Cerebellum (tissue), 4 donors: ENCODE measurements at places on chromosomes 4 and X. TPM values are rescaled to one million over a fixed set of nuclear protein-coding genes. Genes with fewer than 3 reads are reported as not detected.

- DNase-seq, result no peak
Observed at GRCh38 chr4:59904331-59904730, 1295.8 kb upstream of the ADGRL3 start.

Gene HSFX1
- 3.0 TPM for total RNA-seq

DNA sequence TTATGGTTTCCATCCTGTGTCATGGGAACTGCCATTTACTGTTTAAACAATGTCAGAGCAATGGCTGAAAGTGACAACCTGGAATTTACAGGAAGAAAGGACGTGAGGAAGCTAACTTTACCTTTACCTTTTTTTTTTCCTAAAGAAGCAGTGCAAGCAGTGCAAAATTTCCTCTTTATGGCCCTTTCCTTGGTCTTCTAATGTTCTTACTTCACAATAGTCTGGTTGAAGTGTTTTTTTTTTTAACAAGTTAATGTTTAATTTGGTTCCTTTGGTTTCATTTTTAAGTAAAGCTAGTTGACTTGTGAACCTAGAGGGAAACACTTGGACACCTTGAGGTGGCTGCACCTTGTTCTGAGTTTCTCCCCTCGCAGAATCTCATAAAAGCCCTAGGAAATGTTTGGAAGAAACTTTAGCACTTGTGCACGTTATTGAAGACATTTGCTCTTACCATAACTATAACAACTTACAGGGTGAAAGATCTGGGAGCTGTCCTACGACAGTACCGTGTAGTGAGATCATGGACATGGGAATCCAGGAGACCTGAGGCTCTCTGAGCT, 1.8 kb downstream of the SGMS2 start:
- no peak for DNase-seq

DNA sequence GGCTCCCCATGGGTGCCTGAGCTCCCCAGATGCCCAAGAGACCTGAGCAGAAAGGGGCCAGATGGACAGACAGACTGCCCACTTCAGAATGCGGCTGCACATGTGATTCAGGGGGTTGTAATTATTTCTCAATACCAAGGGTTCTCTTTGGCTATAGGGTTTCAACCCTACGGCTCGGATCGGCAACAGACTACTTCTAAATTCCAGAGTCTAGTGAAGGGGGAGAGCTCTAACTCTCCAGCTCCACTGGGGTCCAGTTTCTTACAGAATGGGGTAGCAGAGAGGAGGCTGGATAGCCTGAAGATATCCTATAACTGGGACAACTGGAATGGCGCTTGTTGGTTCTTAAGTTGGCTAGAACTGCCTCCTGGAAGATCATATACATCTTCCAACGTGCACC, 136.3 kb downstream of the MGST2 start:
- no peak for DNase-seq

Gene MAGEA2
- not detected for total RNA-seq

- no peak for DNase-seq
Observed at GRCh38 chrX:133609166-133609565, 193.9 kb upstream of the GPC4 start.

Gene TCEAL2
- 16.1 TPM for total RNA-seq
